ENCODE measurements at places on chromosomes 12 and 14. TPM values are rescaled to one million over a fixed set of nuclear protein-coding genes. Genes with fewer than 3 reads are reported as not detected.
A peak's percentile ranks its signal among the peaks of the same experiment; 100 is the strongest.

GRCh38 chr12:80941916-80942315 lies 4.2 kb upstream of the LIN7A start:
- no peak overlapping the region for H3K27ac ChIP-seq
- no peaks in the 10 kb centered on the region for H3K4me1 ChIP-seq
- no peak overlapping the region for H3K4me3 ChIP-seq
- no peaks in the 10 kb centered on the region for H3K27me3 ChIP-seq

DNA sequence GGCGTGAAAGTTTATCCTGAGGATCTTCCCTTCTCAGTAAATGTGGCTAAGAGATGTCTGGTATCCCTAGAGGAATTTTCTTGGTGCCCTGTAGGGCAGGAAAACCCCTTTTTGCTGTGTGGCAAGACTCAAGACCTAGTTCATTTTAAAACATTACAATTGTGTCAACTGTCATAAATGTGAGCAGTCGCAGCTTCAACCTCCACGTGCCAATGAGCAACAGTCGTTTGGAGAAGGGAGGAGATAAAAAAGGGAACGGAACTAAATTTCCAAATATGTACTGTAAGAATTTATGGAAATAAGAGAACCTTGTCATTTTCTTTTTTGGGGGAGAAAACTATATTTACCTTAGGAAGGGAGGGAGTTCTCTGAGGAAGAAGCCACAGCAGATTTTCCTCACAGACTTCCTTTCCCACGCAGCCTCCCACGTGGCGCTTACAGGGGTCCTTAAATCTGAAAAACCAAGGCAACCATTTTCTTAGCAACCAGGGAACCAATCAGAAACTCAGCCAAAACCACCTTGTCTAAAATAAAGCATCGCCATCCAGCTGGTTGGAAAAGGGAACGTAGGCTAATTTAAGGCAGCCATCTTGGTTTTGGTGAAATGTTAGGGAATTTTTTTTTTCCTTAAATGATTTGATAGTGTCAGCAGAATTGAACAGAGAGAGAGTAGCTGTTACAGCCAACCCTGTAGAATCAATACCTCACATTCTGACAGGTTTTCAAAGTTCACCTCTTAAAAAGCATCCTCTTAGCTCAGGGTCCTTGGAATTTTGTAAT lies 99.1 kb downstream of the FIGNL2 start:
- DNase-seq, result no peak
- no peak overlapping the region for H3K4me3 ChIP-seq
- H3K27ac ChIP-seq, result no peak overlapping the region
- no peaks in the 10 kb centered on the region for H3K36me3 ChIP-seq

- DNase-seq, result no peak
- no peak overlapping the region for H3K4me3 ChIP-seq
- no peaks in the 10 kb centered on the region for H3K27me3 ChIP-seq
- H3K36me3 ChIP-seq, result no peaks in the 10 kb centered on the region
Measured at GRCh38 chr14:92780444-92781232, 13.5 kb upstream of the GOLGA5 start.

- H3K27me3 ChIP-seq, result no peaks in the 10 kb centered on the region
- no peaks in the 10 kb centered on the region for H3K36me3 ChIP-seq
- no peaks in the 10 kb centered on the region for H3K4me1 ChIP-seq
- DNase-seq, result no peak
Measured at GRCh38 chr12:119710965-119711551, 43.1 kb downstream of the PRKAB1 start.

GRCh38 chr12:32566663-32567295 lies 112.3 kb upstream of the DNM1L start:
- H3K36me3 ChIP-seq, result no peaks in the 10 kb centered on the region
- H3K4me3 ChIP-seq, result no peak overlapping the region
- H3K27me3 ChIP-seq, result no peaks in the 10 kb centered on the region
- no peaks in the 10 kb centered on the region for H3K4me1 ChIP-seq
- H3K27ac ChIP-seq, result no peak overlapping the region
- no peak for DNase-seq

- no peaks in the 10 kb centered on the region for H3K4me1 ChIP-seq
- DNase-seq, result no peak
- H3K4me3 ChIP-seq, result no peak overlapping the region
- no peaks in the 10 kb centered on the region for H3K27me3 ChIP-seq
Measured at GRCh38 chr14:102955636-102956408, 33.4 kb downstream of the AMN start.

- no peaks in the 10 kb centered on the region for H3K27me3 ChIP-seq
- H3K36me3 ChIP-seq, result no peaks in the 10 kb centered on the region
- no peak overlapping the region for H3K27ac ChIP-seq
- H3K4me3 ChIP-seq, result no peak overlapping the region
- no peaks in the 10 kb centered on the region for H3K4me1 ChIP-seq
Measured at GRCh38 chr12:97336900-97337751, 125.5 kb upstream of the RMST start.

GRCh38 chr14:51463461-51463860 lies 188.2 kb upstream of the FRMD6 start:
- H3K4me1 ChIP-seq, result no peaks in the 10 kb centered on the region
- H3K36me3 ChIP-seq, result no peaks in the 10 kb centered on the region
- no peak overlapping the region for H3K27ac ChIP-seq
- no peak for DNase-seq

- DNase-seq, result no peak
- no peak overlapping the region for H3K4me3 ChIP-seq
- no peaks in the 10 kb centered on the region for H3K27me3 ChIP-seq
- no peaks in the 10 kb centered on the region for H3K36me3 ChIP-seq
- no peaks in the 10 kb centered on the region for H3K4me1 ChIP-seq
Measured at GRCh38 chr12:65997056-65997455, 133.5 kb downstream of the LLPH start.

DNA sequence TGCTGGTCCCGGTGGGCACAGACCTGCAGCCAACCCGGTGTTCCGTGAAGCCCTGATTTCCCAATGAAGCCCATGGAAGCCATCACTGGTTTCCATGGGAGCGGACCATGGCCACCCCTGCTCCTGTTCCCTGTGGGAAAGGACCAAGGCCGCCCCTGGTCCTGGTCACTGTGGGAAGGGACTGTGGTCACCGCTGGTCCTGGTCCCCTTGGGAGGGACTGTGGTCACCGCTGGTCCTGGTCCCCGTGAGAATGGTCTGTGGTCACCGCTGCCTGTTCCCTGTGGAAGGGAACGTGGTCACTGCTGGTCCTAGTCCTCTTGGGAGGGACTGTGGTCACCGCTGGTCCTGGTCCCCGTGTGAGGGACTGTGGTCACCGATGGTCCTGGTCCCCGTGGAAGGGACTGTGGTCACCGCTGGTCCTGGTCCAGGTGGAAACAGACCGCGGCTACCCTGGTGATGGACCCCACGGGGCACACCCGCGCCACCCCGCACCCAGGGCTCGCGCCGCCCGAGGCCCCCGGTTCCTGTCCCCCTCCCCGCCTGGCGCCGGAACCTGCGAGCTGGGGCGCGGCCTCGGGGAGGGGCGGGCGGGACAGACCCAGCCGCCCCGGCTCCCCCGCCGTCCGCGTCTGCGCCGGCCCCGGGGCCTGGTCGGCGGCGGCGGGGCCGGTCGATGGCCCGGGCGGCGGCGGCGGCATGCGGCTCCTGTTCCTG lies at the start of gene GLT1D1:
Gene GLT1D1 (plus strand): TSS at position 594 of the 715 bp plus-strand sequence. CDS start 104 bp downstream, at position 698.
- H3K4me3 ChIP-seq, result no peak within 1 kb of the TSS
- no peak within 1 kb of the TSS for H3K27ac ChIP-seq
- no peaks in the 10 kb centered on the region for H3K27me3 ChIP-seq
- DNase-seq, result no peak
- no peaks in the 10 kb centered on the region for H3K36me3 ChIP-seq
- H3K4me1 ChIP-seq, result no peaks in the 10 kb centered on the region

DNA sequence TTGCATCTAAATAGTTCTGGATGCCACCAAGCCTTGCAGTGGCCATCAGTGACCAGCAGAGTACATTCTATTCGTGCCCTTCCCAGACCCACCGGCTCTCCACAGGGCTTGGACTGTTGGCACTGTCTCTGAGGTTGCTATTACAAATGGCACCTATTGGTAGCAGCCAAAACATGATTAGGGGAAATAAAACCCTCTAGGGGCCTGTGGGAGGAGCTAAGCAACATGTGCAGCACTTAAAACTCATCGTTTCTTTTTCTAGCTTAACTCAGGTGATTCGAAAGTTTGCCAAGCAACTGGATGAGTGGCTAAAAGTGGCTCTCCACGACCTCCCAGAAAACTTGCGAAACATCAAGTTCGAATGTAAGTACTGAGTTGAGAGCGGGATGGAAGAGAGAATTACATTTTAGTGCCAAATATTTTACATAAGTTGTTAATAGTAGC lies 65.4 kb upstream of the RIC8B start:
- no peak overlapping the region for H3K27ac ChIP-seq
- H3K4me1 ChIP-seq, result no peaks in the 10 kb centered on the region
- no peaks in the 10 kb centered on the region for H3K36me3 ChIP-seq
- H3K4me3 ChIP-seq, result no peak overlapping the region

- H3K4me1 ChIP-seq, result no peaks in the 10 kb centered on the region
- no peaks in the 10 kb centered on the region for H3K36me3 ChIP-seq
- no peaks in the 10 kb centered on the region for H3K27me3 ChIP-seq
- H3K4me3 ChIP-seq, result no peak overlapping the region
- no peak for DNase-seq
- no peak overlapping the region for H3K27ac ChIP-seq
Measured at GRCh38 chr12:117036046-117036445, 63.2 kb downstream of the TESC start.

GRCh38 chr14:84998216-84998615 lies 531.7 kb upstream of the FLRT2 start:
- H3K27me3 ChIP-seq, result no peaks in the 10 kb centered on the region
- no peaks in the 10 kb centered on the region for H3K36me3 ChIP-seq
- no peak for DNase-seq
- no peaks in the 10 kb centered on the region for H3K4me1 ChIP-seq
- no peak overlapping the region for H3K4me3 ChIP-seq

DNA sequence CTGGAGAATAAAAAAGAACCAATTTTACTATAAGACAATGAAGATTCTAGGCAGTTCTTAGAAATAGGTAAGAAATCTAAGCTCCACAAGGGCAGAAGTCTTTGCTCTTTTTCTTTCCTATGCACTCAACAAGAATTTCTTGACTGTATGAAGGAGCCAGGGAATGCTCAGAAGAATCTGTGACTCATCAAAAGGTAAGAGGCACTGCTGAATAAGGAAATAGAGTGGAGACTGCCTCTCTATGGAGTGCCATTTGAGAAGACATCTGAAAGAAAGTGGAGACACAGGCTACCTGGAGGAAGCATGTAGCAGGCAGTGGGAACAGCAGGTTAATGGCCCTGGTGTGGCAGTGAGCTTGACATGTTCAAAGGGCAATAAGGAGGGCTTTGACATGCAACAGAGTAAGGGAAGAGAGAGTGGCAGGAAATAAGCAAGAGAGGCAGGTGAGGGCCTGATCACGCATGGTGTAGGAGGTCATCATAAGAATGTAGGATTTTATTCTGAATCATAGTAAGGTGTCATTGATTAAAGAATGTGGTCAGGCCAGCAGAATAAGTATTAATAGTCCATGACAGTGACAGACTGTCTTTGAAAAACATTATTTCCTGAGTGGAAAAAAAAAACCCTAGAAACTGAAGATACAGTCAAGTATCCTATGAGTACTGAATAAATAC lies 446.7 kb upstream of the GARIN6 start:
- no peaks in the 10 kb centered on the region for H3K36me3 ChIP-seq
- H3K27ac ChIP-seq, result no peak overlapping the region
- no peaks in the 10 kb centered on the region for H3K27me3 ChIP-seq
- no peaks in the 10 kb centered on the region for H3K4me1 ChIP-seq
- H3K4me3 ChIP-seq, result no peak overlapping the region
- DNase-seq, result no peak

GRCh38 chr12:92140896-92141536 lies 4.6 kb downstream of the BTG1 start:
- H3K27me3 ChIP-seq, result no peaks in the 10 kb centered on the region
- H3K27ac ChIP-seq, result peak overlapping the region; percentile 98
- peak overlapping the region; percentile 98 for H3K4me3 ChIP-seq

- H3K27ac ChIP-seq, result peak within 1 kb of the TSS; percentile 31
- H3K4me3 ChIP-seq, result peak within 1 kb of the TSS; percentile 47
- DNase-seq, result no peak
Measured at GRCh38 chr12:122021822-122022392, at the start of gene BCL7A. Gene BCL7A, plus strand, starts transcription at chr12:122021884. Its CDS starts 208 bp downstream, at chr12:122022092.

Gene AQP6
- total RNA-seq, result not detected

Gene PPM1H
- 0.13 TPM for total RNA-seq

Gene PLEK2
- total RNA-seq, result 0.81 TPM

Gene NUAK1
- total RNA-seq, result not detected

Gene HOXC11
- total RNA-seq, result not detected

Gene TAS2R7
- not detected for total RNA-seq

Gene PLA2G1B
- not detected for total RNA-seq

Gene CLMN
- total RNA-seq, result 0.72 TPM

Gene NKX2-1
- not detected for total RNA-seq

Gene CCDC92
- total RNA-seq, result 12.9 TPM

Measured in CD8-positive, alpha-beta memory T cell (primary cell).